ENCODE measurements at places on chromosomes 3 and 15.
A peak's percentile ranks its signal among the peaks of the same experiment; 100 is the strongest.

- no peak for DNase-seq
Observed at GRCh38 chr15:85045615-85046014, 64.0 kb downstream of the PDE8A start.

DNA sequence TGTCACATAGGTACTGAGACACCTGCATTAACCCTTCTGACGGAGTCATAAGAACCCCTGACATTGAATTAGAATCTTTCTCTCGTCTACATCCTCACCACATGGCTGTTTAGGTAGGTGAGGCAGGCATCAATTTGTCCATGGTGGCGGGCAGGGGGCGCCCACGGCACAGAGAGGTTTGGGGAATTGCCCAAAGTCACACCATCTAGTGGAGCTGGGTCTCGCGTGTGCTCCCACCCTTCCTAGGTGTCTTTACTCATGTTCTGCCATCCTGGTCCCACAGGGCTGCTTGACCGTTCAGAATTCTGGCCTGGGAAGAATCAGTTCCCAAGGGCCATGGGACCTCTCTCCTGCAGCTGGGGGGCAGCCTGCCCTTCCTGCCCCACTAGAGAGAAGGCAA, 14.7 kb upstream of the DLL4 start:
- no peak for DNase-seq

DNA sequence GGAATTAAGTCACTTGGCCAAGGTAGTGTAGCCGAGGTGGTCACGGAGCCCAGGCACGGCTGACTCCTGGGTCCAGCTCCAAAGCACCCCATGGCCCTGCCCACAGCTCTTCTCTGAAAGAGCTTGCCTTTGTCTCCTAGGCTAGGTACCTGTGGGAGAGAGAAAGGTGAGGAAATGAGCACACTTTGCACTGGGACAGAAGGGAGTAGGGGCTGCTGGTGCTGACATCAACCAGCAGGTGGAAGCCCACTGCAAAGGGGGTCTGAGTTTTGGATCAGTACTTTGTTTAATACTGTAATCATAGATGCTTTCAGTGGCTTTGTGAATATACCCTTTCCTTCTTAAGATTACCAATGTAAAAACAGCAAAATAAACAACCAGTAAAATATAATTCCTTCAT, 128.3 kb upstream of the EIF1B start:
- no peak for DNase-seq

GRCh38 chr3:30604558-30604957, 1.8 kb upstream of the TGFBR2 start:
- no peak for DNase-seq

DNA sequence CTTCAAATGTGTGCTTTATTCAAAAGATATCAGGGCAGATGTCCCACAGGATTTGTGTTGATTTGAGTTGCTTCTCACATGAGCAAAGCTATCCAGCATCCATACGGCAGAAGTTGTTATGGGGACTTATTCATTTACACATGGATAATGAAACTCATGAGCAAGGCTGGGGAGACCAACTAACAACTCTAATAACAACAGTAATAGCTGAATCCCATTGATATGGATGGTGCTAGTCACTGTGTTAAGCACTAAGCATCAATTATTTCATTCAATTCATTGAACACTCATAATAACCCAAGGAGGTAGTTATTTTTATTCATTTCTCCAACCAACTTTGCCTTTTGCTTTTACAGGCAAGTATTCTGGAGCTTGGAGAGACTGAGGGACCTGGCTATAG, 1094.2 kb upstream of the CFAP20DC start:
- no peak for DNase-seq

GRCh38 chr15:29278436-29279105, 8.9 kb upstream of the NSMCE3 start:
- DNase-seq, result no peak

DNA sequence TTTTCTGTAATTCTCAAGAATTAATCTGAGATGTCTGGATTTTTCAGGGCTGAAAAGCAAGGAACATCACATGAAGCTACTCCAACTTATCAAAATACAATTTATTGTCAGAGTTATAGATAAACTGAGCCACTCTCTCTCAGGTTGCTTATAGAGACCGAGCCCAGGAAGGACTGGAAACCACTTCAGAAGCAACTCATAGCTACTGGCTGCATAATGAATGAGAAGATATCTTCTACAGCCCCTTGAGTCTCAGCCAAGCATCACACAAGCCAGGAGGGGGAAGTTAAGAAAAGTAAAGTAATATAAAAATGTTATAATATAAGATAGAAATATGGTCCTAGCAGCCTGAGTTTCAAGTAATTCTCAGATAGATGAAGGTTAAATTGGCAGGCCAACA, 186.0 kb downstream of the TNIK start:
- DNase-seq, result no peak

- no peak for DNase-seq
Observed at GRCh38 chr15:52617026-52617425, 48.2 kb upstream of the ARPP19 start.

DNA sequence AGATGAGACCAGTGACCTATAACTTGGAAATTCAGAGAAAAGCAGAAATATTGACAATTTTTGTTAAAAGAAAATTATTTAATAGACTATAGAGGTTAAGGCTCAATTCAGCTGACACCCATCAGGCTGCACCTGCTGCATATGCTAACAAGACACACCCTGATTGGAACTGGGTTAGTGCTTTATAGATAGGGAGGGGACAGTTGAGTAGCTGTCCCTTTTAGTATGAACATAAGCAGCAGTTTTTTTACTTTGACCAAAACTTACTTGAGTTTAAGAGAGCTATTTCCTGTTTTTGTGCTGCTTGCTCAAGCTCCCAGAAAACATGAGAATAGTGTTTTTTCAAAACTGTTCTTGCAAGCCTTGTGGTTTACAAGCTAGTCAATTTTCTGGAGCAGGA, 292.6 kb downstream of the LRRC3B start:
- no peak for DNase-seq

GRCh38 chr3:140006331-140006730, 71.3 kb downstream of the CLSTN2 start:
- no peak for DNase-seq

GRCh38 chr3:62602129-62602770, 228.9 kb upstream of the FEZF2 start:
- no peak for DNase-seq

DNA sequence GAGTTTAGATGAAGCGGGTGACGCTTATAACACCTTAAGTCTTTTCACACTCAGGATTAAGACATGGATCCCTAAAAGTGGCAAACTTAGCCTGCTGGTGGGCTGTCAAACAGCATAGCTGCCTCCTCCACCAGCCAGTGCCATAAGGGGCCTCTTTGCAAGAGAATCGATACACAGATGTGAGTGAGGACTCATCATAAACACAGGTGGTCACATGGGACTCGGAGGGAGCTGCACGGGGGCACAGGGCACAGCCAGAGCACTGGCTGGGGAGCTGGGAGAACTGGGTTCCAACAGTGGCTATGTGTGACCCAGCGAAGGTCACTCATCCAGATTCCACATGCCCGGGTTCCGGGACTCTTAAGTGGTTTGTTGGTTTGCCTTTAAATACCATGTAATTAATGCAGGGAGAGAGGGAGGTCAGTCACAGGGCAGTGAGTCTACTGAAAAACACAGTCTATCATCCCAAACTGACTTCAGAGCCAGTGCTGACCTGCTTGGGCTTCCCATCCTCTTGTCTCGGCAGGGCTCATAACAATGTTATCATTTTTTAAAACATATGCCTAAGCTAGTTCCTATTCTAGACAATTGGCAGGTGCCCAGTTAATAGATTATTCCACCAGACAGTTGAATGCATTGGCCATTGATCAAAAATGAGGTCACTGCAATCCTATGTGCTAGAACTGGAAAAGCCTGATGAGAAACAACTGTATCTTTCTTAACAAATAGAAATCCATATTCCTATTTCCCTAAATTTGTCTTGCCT, 51.8 kb downstream of the SLC12A8 start:
- DNase-seq, result no peak

- no peak for DNase-seq
Observed at GRCh38 chr15:35479423-35479822, 66.5 kb downstream of the DPH6 start.

GRCh38 chr15:90219421-90220141, 14.2 kb downstream of the CIB1 start:
- no peak for DNase-seq

- DNase-seq, result no peak
Observed at GRCh38 chr3:156377718-156378117, 177.2 kb downstream of the SSR3 start.

GRCh38 chr15:100885811-100886210, 6.2 kb downstream of the ALDH1A3 start:
- DNase-seq, result no peak

- DNase-seq, result no peak
Observed at GRCh38 chr3:152155246-152156020, 113.3 kb upstream of the MBNL1 start.

- no peak for DNase-seq
Observed at GRCh38 chr15:68816158-68816557, 4.5 kb downstream of the ANP32A start.

GRCh38 chr15:66923438-66923881, 141.9 kb upstream of the SMAD3 start:
- DNase-seq, result peak; percentile 17

DNA sequence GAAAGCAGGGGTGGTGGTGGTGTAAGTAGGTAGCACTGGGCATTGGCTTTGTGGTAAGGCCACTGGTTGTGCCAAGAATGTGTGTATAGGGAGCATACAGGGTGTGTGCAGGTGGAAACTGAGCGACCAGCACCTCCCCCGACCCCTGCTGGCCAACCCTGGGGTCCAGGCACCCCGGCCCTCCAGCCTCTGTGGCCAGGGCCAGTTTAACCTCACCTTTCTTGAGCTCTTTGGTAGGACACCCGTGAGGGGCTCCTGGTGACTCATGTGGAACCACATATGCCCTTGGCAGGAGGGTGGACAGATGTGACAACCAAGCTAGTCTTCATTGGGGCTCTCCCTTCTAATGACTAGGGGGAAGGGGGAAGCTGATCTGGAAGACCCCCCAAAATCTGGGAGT, 19.5 kb downstream of the SHF start:
- DNase-seq, result no peak

- no peak for DNase-seq
Observed at GRCh38 chr15:64282701-64283100, 73.3 kb downstream of the CSNK1G1 start.

GRCh38 chr3:42088803-42089530, 2.2 kb upstream of the TRAK1 start:
- no peak for DNase-seq

DNA sequence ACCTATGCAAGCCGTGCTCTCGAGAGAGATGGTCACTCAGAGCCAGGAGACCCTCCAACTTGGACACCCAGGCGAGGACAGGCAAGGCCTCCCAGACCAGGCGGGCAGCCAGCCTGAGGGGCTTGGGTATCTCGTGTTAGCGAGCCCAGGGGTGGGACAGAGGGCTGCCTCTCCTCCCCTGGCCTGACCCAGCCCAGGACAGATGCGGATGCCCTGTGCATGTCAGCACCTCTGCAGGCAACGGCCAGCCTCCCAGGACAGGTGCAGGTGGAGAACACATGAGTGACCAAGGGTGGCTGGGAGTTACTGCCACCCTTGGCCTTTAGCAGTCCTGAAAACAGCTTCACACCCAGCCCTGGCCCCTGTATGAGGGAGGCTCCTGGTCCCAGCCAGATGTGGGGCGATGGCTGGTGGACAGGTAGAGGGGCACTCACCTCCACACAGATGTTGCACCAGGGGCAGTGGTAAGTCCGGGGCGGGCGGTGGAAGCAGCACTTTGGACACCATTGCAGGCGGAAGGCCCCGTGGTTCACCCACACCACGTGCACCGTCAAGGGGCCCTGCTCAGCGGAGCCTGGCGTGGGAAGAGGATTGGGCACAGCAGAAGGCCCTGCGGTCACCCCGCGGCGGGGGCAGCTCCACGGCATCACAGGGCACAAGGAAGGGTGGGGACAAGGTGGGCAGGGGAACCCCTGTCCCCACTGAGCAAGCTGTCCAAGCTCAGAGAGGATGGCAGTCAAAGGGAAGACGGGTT, 2.1 kb downstream of the ZDHHC19 start:
- DNase-seq, result no peak

DNA sequence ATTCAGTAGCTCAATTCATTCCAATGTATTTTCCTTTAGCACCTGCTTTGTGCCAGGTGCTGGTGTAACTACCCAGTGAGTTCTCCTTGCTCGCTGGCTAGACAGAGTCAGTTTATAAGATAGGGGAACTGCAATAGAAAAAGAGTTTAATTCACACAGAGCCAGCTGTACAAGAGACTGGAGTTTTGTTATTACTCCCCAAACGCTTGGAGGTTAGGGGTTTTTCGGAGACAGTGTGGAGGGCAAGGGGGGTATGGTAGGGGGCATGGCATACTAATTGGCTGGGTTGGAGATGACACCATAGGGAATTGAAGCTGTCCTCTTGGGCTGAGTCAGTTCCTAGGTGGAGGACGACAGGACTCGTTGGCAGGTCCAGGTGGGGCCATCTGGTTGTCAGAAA, 5.4 kb upstream of the CFAP91 start:
- no peak for DNase-seq

- no peak for DNase-seq
Observed at GRCh38 chr3:32157600-32158264, 51.3 kb downstream of the GPD1L start.

DNA sequence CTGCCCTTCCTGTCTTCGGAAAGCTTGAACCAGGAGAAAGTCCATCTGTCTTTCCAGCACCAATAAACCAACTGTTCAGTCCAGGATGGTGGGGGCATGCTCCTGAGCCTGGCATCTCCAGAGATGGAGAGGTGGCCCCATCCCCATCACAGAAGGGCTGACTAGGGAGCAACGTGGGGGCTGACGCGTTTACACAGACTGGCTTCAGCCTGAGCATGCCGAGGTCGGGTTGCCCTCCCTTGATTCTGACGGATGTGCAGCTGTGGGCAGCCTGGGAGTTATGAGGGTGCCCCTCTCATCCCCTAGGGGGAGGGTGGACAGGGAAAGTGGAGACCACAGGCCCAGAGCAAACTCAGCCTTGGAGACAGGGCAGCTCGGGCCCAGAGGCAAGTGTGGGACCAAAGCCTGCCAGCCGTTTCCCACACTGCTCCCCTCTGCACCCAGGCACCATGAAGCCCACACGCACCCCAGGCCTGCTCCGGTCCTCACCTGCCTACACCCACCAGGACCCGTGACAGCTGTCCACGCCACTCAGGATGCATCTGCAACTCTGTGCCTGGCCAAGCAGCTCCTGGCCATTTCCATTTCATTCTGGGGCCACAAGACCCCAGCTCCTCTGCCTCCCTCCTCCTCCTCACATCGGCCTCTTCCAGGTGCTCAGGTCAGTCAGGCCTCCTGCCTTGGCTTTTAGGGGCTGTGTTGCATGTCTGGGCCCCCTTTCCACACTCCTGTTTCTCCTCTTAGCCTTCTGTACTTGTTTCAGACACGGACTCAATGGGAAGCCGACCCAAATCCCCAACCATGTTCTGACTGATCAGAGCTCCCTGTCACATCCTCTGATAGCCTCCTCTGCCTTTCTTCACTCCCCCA, 48.2 kb upstream of the SLC41A3 start:
- DNase-seq, result no peak

DNA sequence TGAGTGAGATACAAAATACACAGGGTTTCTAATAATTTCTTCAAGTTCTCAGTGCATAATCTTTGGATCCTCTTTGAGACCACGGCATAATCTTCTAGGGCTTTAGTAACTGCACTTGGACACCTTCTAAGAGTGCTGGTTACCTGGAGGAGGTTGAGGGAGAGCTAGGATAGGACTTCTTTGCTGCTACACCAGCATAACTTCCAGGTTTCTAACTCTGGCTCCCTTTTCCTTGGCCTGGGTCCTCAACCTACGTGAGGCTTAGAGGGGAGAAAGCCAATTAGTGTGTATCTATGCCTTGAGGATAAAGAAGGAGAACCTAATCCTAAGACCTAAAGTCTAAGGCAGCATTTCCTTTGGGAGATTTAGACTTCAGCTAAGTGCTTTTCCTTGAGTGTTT, 184.8 kb downstream of the LSAMP start:
- no peak for DNase-seq

All from NCI-H1105 (cell line).